Pancreas (tissue), 10 donors: ENCODE measurements at places on chromosomes 1 and 21. TPM values are rescaled to one million over a fixed set of nuclear protein-coding genes. Genes with fewer than 3 reads are reported as not detected.

SEMA4A gene
- 4.0 TPM for total RNA-seq

GRIK1 gene
- total RNA-seq: not detected

TDRKH gene
- total RNA-seq: 3.3 TPM

B3GALT2 gene
- total RNA-seq: 0.20 TPM

VWA5B1 gene
- total RNA-seq: 0.39 TPM

MRAP gene
- 1.0 TPM for total RNA-seq

KIF17 gene
- total RNA-seq: 0.56 TPM

TMPRSS15 gene
- total RNA-seq: not detected

KIAA1614 gene
- total RNA-seq: 1.4 TPM

LCE1B gene
- total RNA-seq: not detected

CD34 gene
- total RNA-seq: 9.0 TPM

NECTIN4 gene
- 3.1 TPM for total RNA-seq

ACOT11 gene
- total RNA-seq: 3.2 TPM

CYP4A11 gene
- total RNA-seq: not detected

KRTAP11-1 gene
- total RNA-seq: not detected

CFHR3 gene
- not detected for total RNA-seq

NIBAN1 gene
- total RNA-seq: 47.1 TPM

AVPR1B gene
- 0.13 TPM for total RNA-seq

CD1E gene
- not detected for total RNA-seq

EFNA1 gene
- total RNA-seq: 45.9 TPM

LINGO4 gene
- 0.52 TPM for total RNA-seq

PTPRF gene
- 168 TPM for total RNA-seq

DISC1 gene
- total RNA-seq: 2.4 TPM

U2AF1 gene
- total RNA-seq: 3.9 TPM

TCHH gene
- total RNA-seq: 0.06 TPM

GBP4 gene
- 1.1 TPM for total RNA-seq

CTSE gene
- total RNA-seq: 8.7 TPM

RGL1 gene
- total RNA-seq: 3.5 TPM

GBP2 gene
- 2.6 TPM for total RNA-seq

LIPI gene
- not detected for total RNA-seq

ASAP3 gene
- total RNA-seq: 22.4 TPM

IL22RA1 gene
- 74.4 TPM for total RNA-seq

RIPPLY3 gene
- not detected for total RNA-seq

PDC gene
- not detected for total RNA-seq

MYBPH gene
- total RNA-seq: not detected

GON4L gene
- 23.4 TPM for total RNA-seq

HNRNPCL1 gene
- total RNA-seq: not detected
